ENCODE measurements at places on chromosomes 16 and 17.

DNA sequence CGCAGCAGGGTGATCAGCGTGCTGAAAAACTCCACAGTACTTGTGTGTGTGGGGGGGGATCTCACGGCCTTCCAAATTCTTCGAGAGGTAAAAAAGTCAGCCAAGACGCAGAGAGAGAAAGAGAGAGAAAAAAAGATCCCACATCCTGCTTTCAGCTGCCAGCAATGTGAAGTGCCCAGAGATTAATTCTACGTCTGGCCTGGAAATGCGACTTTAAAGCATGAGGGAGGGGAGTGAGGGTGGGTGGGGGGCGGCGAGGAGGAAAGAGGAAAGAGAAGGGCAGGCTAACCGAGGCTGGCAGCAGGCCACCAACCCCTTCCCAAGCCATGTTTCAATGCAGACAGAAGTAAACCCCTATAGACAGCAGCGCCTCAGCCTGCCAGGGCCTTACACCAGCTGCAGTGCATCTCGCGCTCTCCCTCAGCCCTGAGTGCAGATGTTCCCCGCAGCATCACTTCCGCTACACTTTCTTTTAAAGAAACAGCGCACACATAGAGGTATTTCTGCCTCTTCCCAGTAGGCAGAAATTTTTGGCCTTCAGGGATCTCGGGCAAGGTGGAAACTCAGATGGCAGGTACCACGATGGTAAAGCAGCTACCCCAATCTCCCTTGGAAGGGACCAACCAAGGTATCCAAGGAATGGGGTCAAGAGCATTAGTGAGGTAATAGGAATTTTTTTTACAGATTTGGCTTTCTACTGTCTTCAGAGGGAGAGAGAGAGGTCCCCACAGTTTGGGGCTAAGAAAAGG, 87.8 kb downstream of the SMG6 start:
- peak; percentile 31 for DNase-seq

DNA sequence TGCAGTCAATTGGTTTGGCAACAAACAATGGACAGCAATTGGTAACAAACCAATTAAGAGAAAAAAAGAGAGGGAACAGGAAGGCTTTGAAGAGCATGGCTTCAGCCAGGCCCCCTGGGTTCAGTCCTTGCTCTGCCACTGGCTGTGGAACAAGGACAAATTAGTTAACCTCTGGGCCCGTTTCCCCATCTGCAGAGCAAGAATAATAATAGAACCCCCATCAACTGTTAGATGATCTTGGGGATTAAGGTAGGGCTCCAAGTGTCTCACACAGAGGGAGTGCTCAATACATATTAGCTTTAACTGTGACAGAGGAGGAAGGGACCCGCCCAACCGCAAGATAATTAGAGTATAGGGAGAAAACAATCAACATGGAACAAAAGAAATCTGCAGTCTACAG, 55.2 kb downstream of the PECAM1 start:
- DNase-seq, result no peak

DNA sequence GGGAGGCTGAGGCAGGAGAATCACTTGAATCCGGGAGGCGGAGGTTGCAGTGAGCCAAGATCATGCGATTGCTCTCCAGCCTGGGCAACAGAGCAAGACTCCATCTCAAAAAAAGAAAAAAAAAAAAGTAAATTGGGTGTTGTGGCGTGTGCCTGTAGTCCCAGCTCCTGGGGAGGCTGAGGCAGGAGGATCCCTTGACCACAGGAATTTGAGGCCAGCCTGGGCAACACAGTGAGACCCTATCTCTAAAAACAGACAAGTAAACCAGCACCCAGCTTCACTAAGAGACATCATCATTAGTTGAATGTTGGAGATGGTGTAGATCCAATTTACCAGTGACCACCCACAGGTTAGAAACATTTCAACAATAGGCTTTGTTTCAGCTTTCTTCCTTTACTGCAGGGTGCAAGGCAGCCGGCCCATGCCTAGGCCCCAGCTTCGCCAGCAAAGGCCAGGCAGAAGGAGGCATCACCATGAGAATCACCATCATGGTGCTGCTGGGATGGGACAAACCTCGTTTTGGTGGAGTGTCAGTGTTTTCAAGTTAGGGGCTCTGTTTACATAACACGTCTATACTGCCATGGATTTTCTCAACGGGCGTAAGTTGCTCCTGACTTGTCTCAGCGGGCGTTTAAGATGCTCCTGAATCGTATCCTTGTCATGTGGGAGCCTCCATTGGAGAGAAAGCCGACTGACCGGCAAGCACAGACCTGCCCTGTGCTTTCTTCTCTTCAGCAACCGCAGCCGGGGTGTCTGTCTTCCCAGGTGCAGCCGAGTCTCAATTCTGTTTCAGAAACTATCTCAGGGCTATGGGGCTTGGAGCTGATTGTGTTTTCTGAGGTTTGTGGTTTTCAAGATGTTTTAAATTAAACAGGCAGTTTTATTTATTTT, 7.3 kb downstream of the TCF25 start:
- no peak for DNase-seq

DNA sequence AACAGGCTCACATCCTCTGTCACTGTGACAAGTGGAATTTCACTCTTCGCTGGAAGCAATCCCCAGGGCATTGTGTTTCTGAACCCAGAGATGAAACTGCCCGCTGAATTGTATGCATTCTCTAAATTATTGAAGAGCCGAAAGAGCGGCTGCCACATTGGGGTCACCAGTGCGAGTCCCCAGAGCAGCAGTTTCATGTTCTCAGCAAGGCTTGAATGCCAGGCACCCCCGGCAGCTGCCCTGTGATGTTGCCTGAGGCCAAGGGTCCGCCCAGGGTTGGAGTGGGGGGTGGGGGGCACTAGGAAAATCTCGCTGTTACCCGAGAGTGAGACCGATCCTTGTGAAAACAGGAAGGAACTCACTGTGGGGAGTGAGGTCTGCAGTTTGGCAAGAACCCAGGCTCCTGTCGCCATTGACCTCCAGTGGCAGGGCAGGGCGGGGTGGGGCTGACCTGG, 20.7 kb upstream of the BCAR1 start:
- no peak for DNase-seq

DNA sequence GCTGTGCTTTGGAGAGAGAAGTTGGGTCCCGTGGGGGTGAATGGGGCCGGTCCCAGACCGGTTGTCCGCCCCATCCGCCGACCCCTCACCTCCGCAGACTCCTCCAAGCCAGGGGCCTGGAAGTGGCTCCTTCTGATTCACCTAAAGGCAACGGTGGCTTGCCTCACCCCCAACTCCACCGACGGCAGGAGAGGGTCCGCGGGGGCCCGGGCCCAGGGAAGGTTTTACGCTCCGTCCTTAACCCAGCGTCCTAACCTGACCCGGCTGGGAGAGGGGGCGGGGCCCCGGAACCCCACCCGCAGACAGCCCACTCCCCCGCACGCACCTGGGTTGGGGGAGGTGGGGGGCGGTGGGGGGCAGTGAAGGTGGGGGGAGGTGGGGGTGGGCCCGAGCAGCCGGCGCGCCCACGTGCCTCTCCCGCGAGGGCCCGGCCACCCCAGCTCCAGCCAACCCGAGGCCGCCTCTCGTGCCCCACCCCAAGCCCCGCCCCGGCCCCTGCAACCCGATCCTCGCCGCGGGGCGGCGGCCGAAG, 12.7 kb upstream of the CD300A start:
- DNase-seq, result peak; percentile 76

DNA sequence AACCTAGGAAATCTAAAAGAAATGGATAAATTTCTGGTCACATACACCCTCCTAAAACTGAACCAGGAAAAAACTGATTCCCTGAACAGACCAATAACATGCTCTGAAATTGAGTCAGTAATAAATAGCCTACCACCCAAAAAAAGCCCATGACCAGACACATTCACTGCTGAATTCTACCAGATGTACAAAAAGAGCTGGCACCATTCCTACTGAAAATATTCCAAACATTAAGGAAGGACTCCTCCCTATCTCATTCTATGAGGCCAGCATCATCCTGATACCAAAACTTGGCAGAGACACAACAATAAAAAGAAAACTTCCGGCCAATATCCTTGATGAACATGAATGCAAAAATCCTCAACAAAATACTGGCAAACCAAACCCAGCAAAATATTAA, 52.9 kb downstream of the TTC19 start:
- DNase-seq, result no peak

GRCh38 chr16:79628501-79628975, 28.0 kb upstream of the MAF start:
- DNase-seq, result peak; percentile 61

DNA sequence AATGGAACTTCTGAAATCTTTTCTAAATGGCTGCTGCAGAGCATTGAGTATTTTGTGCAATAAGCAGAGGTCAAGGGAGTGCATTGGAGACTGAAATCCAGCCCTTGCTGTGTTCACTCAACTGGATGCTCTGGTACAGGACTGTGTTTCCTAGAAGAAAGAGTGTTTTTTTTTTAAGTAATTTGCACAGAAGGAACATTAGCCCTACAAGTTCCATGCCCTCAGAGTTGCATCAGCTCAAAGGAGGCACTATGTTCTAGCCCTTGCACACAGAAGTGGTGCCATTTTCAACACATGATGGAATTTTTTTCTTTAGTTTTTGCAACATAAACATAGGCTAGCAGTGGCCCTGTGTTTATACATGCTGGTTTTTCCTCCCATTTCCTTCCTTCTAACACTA, 144.1 kb upstream of the HLF start:
- DNase-seq, result no peak

Measured in stimulated activated CD8-positive, alpha-beta memory T cell treated with anti-CD3 and anti-CD28 coated beads, Interleukin-2, amount 100 ng/mL, for 48 hours (primary cell).